ENCODE measurements at places on chromosomes 2 and 18.

GRCh38 chr2:64862623-64863022, 126.6 kb upstream of the SLC1A4 start:
- no peak for DNase-seq

- DNase-seq, result no peak
These were observed 20.1 kb upstream of the MYO1B start for GRCh38 chr2:191225126-191225525.

DNA sequence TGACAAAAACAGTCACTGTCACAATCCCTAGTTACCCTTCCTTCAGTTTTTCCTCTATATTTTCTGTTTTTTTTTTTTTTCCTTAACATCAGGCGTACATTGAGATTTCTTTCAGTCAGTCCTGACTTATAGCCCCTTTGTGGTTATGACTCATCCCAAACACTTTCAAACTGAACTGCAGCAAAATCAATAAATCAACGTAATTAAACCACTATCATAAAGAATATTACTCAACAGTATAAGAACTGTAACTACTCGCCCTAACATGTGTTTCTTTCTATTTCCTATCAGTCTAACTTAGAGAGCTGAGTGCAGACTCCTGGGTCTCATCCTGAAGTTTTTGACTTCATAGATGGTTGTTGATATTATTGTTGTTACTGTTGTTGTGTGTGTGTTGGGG, 523.5 kb downstream of the LRRTM4 start:
- DNase-seq, result no peak

- DNase-seq, result no peak
These were observed 89.5 kb upstream of the STK39 start for GRCh38 chr2:168336786-168337388.

DNA sequence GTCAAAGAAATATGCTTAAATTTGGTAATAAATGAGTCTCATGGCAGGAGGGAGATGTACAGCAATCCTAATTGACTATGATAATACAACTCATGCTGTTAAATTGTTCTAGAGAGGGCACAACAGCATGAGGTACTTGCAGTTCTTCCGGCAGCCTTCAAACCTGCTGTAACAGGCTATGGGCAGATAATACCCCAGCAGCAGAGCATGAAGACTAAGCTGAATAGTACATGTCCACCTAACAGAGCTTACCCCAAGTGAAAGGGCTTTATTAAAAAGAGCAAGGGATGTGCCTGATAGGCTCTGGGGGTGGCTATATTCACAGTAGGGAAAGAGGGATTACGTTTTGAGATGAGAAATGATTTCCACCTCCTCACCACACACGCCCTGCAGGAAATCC, 28.9 kb downstream of the MRO start:
- no peak for DNase-seq

- no peak for DNase-seq
These were observed 41.8 kb upstream of the GRB14 start for GRCh38 chr2:164662868-164663631.

- DNase-seq, result no peak
These were observed 230.0 kb downstream of the ACTR3 start for GRCh38 chr2:114119862-114120261.

- DNase-seq, result no peak
These were observed 120.2 kb downstream of the GBX2 start for GRCh38 chr2:236047886-236048540.

- no peak for DNase-seq
These were observed 48.4 kb downstream of the HK2 start for GRCh38 chr2:74882299-74882687.

DNA sequence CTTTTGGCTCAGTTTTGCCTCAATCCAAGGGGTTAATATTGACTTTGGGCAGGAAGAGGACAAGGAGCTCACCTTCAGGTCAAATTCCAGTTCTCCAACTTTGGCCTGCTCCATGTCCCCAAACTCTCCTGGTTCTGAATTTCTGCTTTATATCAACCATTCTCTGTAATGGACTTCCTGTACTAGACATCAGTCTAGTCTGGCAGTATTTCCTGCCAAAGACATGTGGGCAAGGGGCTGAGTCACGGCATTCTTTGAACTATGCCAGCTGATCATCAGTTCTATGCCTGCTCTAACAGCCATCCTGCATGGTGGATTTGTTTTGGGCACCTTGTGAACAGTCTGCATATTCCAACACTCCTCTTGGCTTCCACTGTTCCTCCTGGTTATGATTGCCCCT, 199.4 kb downstream of the ZEB2 start:
- DNase-seq, result no peak

DNA sequence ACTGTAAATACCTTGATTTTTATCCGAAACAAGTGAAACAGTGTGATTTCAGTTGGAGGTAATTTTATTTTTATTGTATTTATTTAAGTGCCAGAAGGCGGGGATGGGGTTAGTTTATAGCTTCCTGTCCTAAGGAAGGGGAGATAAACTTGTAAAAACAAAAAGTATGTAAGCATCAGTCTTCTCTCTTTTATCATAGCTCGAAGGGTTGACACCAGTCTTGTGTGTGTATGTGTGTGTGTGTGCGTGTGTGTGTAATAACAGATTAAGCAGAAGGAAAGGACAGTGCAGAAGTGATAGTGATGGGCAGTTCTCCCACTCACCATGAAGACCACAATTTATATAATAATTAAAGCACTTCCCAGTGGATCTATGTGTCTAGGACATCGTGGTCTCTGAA, 793.3 kb downstream of the PLCL1 start:
- DNase-seq, result no peak

DNA sequence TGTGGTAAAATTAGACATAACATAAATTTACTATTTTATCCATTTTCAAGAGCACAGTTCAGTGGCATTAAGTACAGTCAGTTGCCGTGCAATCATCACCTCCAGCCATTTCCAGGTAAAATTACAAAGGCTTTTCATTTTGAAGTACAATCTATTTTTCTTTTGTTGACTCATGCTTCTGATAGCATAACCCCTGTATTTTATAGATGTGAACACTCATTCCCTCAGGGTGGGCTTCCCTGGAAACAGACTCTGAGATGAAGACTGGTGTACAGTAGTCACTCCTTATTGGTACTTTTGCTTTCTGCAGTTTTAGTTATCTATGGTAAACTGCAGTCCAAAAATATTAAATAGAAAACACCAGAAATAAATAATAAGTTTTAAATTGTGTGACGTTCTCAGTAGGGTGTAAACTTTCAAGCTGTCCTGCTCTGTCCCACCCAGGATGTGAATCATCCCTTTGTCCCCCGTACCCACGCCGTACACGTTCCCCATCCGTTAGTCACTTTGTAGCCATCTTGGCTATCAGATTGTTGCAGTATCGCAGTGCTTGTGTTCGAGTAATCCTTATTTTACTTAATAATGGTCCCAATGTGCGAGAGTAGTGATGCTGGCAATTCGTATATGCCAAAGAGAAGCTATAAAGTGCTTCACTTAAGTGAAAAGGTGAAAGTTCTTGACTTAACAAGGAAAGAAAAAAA, 41.1 kb upstream of the NAB1 start:
- no peak for DNase-seq

DNA sequence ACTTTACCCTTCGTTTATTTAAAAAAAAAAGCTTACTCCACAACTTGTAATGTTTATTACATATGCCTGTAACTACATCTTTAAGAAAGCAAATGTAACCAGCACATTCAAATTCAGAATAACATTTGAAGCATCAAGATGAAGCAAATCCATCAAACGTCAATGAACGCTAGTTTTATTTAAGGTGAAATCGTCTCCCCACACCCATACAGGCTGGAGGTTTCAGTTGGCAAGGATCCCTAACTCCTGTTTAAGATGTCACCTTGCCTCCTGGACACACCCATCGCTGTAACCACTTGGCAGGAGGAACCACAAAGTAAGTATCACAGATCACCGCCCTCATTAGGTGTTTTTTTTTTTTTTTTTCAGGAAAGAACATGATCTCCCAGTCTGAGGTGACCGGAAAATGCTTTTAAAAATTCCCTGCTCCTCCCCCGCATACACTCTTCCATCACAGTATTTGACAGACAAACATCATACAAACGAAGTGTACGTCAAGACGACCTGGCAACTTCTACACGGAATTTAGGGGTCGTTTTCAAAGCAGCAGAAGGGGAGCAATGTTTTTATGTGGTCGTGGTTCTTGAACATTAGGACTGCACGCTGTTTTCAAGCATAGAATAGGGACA, 19.7 kb upstream of the STPG4 start:
- no peak for DNase-seq

- no peak for DNase-seq
These were observed 249.1 kb downstream of the SUCLG1 start for GRCh38 chr2:84209941-84210340.

DNA sequence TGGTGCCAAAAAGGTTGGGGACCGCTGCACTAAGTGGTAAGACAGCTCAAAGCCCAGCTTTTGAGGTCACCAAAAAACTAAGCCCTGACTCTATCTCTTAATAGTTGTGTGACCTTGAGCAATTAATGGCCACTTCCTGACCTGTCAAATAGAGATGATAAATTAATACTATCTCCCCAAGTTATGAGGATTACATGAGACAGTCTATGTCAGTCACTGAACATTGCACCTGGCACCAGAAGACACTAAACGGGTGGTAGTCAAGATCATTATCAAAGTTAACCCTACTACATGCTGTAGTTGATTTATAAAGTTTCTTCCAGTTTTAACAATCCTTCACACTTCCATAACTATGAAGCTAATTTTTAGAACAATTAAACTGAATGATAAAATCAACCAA, 36.5 kb downstream of the STPG4 start:
- DNase-seq, result no peak

DNA sequence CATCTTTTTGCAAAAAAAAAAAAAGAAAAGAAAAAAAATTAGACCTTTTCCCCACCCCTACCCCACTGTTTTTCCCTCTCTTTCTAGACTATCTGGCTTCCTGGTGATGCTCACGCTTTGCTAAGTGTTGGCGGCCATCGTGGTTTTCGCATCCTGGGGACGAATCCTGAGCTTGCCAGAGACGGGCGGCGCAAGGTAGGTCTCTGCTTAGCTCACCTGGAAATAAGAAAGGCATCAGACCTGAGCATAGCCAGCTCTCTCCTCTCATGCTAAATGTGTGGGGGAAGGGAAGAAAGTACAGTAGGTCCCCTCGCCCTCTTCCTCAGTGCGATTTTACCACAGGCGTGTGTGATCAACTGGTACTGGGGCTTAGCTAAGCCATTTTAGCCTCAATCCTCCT, 90.5 kb downstream of the KLHL29 start:
- no peak for DNase-seq

DNA sequence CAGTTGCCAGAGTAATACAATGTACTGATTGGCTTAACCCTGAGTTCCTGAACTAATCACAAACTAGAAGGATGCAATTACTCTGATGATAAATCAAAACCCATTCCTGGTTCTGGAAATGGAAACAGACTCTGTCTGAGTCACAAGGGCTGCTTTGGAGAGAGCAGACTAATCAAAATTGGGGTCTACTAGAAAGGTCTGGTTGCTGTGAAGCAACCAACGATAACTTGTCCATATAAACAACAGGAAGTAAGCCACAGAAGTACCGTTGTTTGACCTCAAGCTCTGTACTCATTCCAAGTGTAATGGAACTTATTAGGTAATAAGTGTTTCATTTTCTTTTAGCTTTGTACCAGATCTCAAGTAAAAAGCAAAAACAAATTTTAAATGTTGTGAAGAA, 49.7 kb downstream of the RASGRP3 start:
- DNase-seq, result no peak

DNA sequence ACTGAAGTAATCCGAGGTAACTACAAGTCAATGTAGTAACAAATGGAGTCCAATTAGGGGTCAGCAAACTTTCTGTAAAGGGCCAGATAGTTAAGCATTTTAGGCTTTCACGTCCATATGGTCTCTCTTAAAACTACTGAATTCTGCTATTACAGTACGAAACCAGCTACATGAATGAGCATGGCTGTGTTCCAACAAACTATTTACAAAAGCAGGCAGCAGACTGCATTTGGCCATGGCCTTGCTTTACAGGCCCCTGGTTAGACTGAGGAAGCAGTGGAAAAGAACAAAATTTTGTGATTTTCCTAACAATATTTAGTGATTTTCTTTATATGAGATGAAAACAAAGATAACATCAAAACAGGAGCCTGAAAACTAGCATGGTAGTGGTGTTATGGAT, 64.0 kb downstream of the RTN4 start:
- DNase-seq, result no peak

- no peak for DNase-seq
These were observed 263.0 kb downstream of the PTGR3 start for GRCh38 chr18:74945774-74946545.

DNA sequence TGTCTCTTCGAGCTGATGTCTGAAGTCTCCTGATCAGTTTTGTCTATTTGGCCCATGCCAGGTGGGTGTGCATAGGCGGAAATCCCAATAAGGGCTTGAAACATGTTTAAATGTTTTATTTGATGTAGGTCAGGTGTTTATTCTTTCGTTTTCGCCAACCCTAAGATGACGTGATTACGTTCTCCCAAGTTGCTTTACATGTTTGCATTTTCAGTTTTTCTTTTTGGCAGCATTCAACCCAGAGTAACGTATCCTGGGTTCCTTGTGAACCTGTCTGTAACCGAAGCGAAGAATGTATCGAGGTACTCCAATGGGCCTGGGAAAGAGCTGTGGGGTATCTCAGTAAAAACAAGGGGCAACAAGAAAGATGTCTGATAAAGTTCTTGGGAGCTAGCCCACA, 3.1 kb downstream of the ALPK2 start:
- no peak for DNase-seq

DNA sequence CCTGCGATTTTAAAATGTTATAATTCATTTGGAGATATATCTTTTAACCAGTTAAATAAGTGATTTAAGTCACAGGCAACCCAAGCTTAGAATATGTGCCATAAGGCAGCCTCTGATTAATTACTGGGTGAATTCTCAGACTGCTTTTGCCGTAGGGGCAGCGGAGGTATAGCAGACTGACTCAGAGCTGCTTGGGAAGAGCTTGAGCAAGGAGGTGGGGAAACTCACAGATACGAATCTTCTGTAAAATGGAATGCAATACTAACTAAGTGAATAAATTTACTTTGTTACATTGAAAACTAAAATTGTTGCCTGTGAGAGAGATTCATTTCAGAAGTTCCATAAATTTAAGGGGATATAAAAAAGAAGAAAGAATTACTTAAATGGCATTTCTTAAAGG, 115.4 kb downstream of the KYNU start:
- DNase-seq, result no peak

DNA sequence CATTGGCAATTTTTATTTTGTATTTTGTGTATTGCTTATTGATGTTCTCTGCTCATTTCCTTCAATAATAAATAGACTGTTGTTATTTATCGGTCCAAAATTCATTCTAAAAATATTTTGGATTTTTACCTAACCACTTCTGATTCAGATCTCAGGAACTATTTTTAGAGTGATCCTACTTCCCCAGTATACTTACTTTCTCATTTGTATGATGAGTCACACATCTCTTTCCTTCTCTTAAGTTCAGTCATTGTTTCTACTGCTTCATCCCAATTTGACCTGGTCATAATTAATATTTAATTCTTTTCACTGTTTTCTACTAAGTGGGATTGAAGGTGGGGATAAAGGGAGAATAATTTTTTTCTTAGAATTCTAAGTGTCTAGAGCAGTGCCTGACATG, 75.1 kb downstream of the AGPS start:
- no peak for DNase-seq
